ENCODE measurements at places on chromosomes 2 and 18.
A peak's percentile ranks its signal among the peaks of the same experiment; 100 is the strongest.

DNA sequence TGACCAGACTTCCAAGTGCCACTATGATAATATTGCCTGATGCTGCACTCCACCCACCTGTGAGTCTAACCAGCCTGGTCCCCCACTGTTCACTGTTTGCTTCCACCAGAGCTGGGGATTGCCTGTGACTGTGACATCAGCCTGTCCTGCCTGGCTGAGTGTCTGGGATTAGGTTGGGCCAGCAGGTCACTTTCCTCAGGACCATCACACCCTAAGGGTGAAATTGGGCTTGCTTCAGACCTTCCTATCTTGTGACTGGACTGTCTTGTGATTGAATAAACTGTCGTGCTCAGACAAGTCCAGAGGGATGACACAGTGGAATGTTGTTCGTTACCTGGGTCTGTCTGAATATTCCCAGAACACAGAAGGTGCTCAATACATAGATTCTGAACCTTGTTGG lies 87.4 kb upstream of the HK2 start:
- no peaks in the 10 kb centered on the region for H3K36me3 ChIP-seq
- H3K4me3 ChIP-seq = no peak overlapping the region
- H3K4me1 ChIP-seq = no peaks in the 10 kb centered on the region
- no peaks in the 10 kb centered on the region for H3K27me3 ChIP-seq

GRCh38 chr2:112721819-112722522 lies 1.2 kb downstream of the NT5DC4 start:
- H3K4me3 ChIP-seq = no peak overlapping the region
- H3K27me3 ChIP-seq = no peaks in the 10 kb centered on the region
- H3K36me3 ChIP-seq = no peaks in the 10 kb centered on the region
- no peak overlapping the region for H3K27ac ChIP-seq

DNA sequence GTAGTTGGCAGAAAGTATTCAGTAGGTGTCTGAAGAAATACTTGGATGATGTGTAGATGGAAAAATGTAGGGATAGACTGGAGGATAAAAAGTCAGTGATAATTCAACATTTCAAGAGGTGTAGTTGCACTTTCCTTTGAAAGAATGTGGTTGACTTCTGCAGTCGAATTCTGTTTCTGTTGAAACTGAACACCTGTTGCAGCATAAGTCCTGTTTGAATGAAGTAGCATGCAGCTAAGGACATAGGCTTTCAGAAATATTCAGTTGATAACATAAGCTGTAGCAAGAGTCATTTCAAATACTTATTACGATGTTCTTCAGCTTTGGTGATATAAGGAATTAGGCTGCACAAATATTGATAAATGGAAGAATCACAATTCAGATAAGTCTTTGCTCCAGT lies 337.9 kb upstream of the LRRTM1 start:
- no peaks in the 10 kb centered on the region for H3K36me3 ChIP-seq
- H3K27me3 ChIP-seq = no peaks in the 10 kb centered on the region
- H3K27ac ChIP-seq = no peak overlapping the region
- DNase-seq = no peak

- DNase-seq = peak; percentile 61
- no peaks in the 10 kb centered on the region for H3K4me1 ChIP-seq
- no peaks in the 10 kb centered on the region for H3K27me3 ChIP-seq
- H3K4me3 ChIP-seq = no peak overlapping the region
- H3K27ac ChIP-seq = no peak overlapping the region
Measured at GRCh38 chr18:76398896-76399612, 96.0 kb downstream of the ZNF516 start.

DNA sequence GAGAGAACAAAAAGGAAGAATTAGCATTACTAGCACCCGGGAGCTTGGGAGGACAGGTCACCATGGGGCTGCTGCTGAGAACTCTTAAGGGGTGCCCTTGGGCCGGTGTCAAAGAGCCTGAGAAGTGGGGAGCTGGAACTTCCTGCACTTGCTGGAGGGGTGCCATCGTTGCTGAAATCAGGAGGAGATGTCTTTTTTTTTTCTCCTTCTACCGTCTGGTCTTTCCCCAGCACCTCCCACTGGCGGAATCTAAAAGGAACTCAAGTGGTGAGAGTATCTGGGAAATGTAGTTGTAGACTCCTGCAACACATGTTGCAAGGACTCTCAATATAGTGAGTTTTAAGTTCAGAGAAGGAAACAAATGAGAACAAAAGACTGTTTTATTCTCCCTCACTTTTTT lies 6.1 kb upstream of the AMMECR1L start:
- H3K4me1 ChIP-seq = peaks cover 4% of the 10 kb centered on the region
- DNase-seq = peak; percentile 30
- H3K36me3 ChIP-seq = no peaks in the 10 kb centered on the region
- no peak overlapping the region for H3K27ac ChIP-seq
- H3K4me3 ChIP-seq = no peak overlapping the region

DNA sequence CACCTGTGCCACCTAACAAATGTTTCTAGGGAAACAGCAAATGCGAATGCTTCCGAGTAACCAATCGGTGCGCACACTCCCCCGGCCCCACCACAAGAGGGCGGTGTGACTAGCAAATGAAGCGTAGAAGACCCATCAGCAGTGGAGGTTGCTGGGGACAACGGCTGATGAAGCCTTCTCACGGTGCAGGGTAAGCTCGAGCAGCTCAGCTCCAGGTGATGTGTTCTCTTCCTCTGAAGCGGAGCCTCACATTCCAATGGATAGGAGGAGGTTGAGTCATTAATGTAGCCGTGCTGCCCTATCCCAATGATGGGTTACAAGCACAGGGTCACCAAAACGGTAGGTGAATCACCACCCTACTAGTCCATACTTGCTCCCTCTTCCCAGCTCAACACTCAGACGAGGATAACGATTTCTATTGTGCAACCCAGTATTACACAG lies 127.6 kb upstream of the TWIST2 start:
- DNase-seq = peak; percentile 85
- H3K4me3 ChIP-seq = no peak overlapping the region
- H3K36me3 ChIP-seq = no peaks in the 10 kb centered on the region
- H3K27ac ChIP-seq = no peak overlapping the region
- no peaks in the 10 kb centered on the region for H3K4me1 ChIP-seq

- H3K27ac ChIP-seq = no peak overlapping the region
- peaks cover 32% of the 10 kb centered on the region for H3K4me1 ChIP-seq
- no peaks in the 10 kb centered on the region for H3K36me3 ChIP-seq
- DNase-seq = peak; percentile 72
- H3K4me3 ChIP-seq = no peak overlapping the region
- no peaks in the 10 kb centered on the region for H3K27me3 ChIP-seq
Measured at GRCh38 chr18:49694402-49694801, 118.9 kb downstream of the ACAA2 start.

GRCh38 chr2:6971502-6971901 lies 54.3 kb downstream of the RNF144A start:
- H3K4me1 ChIP-seq = no peaks in the 10 kb centered on the region
- no peaks in the 10 kb centered on the region for H3K36me3 ChIP-seq
- no peaks in the 10 kb centered on the region for H3K27me3 ChIP-seq
- no peak overlapping the region for H3K27ac ChIP-seq
- no peak overlapping the region for H3K4me3 ChIP-seq

DNA sequence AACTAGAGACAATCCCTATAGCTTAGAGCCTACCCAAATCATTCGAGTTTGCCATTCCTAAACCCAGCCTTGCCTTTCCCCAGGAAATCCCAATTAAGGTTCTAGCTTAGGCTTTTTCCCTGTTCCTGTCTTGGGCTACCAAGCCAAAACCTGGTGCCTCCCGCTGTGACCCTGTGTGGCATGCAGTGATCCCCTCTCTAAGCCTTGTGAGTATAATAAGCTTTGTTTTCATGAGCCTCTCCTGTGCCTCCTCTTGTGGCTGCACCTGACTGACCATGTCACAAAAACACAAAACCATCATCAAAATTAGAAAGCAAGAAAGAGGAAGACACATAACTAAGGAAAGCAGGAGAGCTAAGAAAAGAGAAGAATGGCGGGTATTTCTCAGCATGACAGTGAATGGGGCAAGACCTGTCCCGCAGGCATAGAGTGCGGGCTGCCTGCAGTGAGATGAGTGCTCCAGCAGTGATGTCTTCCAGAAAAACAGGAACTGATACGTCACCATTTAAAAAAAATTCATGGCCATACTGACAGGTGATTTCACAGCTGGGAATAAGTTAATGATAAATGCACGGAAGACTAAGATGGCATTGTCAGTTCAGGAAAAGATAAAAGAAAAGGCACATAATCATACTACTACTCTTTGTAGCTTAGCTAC lies 9.2 kb upstream of the PAIP2B start:
- no peak overlapping the region for H3K4me3 ChIP-seq
- no peaks in the 10 kb centered on the region for H3K36me3 ChIP-seq
- DNase-seq = peak; percentile 30
- H3K4me1 ChIP-seq = no peaks in the 10 kb centered on the region

GRCh38 chr2:28169492-28169891 lies 223.2 kb upstream of the FOSL2 start:
- no peaks in the 10 kb centered on the region for H3K27me3 ChIP-seq
- no peaks in the 10 kb centered on the region for H3K36me3 ChIP-seq
- DNase-seq = no peak
- peaks cover 2% of the 10 kb centered on the region for H3K4me1 ChIP-seq
- H3K27ac ChIP-seq = no peak overlapping the region

GRCh38 chr2:181036445-181036844 lies 56.0 kb downstream of the UBE2E3 start:
- DNase-seq = no peak
- no peaks in the 10 kb centered on the region for H3K4me1 ChIP-seq
- H3K27me3 ChIP-seq = no peaks in the 10 kb centered on the region
- H3K27ac ChIP-seq = no peak overlapping the region
- no peaks in the 10 kb centered on the region for H3K36me3 ChIP-seq

DNA sequence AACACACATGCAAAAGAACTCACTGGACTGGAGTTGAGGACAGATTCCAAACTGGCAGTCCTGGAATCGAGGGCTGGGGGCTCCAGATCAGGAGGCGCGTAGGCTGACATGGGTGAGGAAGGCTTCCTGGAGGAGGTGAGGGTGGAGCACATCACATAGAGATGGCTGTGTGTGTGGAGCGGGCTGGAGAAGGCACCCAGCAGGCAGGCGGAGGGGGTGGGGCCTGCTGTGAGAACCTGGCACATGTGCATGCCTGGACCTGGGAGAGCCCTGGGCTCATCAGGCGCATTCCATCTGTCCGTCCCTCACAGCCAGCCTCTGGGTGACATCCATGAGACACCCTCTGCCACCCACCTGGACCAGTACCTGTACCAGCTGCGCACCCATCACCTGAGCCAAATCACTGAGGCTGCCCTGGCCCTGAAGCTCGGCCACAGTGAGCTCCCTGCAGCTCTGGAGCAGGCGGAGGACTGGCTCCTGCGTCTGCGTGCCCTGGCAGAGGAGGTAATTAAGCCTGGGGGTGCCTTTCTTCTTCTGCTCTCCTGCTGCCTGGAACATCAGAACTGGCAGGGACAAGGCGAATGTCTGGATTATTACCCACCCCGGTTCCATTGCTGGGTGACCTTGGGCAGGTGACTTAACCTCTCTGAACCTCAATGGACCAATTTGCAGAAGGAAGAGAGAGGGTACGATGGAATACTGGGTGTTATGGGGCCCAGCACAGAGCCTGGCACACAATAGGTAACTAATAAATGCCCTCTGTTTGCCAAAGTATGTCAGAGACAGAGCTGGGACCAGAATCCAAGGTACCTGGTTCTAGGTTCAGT lies 108.3 kb downstream of the DYSF start:
- no peak for DNase-seq
- H3K27ac ChIP-seq = no peak overlapping the region
- no peaks in the 10 kb centered on the region for H3K36me3 ChIP-seq
- no peaks in the 10 kb centered on the region for H3K27me3 ChIP-seq
- peaks cover 3% of the 10 kb centered on the region for H3K4me1 ChIP-seq

DNA sequence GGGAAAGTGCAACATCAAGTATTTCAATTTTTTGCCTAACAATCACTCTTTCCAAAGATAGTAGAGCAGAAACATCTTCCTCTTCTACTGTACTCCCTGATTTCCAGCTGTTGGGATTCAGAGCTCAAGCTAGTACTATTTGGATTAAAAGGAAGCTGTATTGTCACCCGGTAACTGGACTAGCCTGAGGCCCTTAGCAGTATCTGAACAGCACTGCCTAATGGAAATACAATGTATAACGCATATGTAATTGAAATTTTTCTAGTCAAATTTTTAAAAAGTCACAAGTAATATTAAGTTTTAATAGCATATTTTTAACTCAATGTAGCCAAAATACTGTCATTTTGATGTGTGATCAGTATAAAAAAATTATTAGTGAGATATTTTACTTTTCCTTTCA lies 86.2 kb downstream of the COX7A2L start:
- H3K27me3 ChIP-seq = no peaks in the 10 kb centered on the region
- no peaks in the 10 kb centered on the region for H3K4me1 ChIP-seq
- no peak overlapping the region for H3K27ac ChIP-seq
- DNase-seq = no peak

DNA sequence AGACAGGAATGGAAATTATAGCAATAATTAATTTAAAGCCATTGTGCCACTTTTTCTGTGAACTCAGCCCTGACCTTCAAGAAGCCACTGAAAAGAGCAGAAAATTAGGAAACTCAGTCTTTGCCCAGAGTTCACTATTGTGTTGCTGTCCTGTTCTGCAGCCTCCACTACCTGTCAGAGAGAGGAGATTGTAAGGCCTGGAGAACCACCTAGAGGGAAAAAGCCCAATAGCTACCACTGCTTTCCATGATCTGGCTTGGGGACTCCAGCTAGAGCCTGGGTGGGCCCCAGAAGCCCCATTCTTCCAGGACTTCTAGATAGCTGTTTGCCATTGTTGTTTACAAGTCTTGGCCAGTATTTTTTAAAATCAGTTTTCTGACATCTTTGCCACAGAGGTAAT lies 176.1 kb upstream of the KLF7 start:
- H3K27me3 ChIP-seq = no peaks in the 10 kb centered on the region
- H3K27ac ChIP-seq = no peak overlapping the region
- peak; percentile 82 for DNase-seq
- H3K36me3 ChIP-seq = no peaks in the 10 kb centered on the region

GRCh38 chr2:40454321-40454720 lies 2.4 kb upstream of the SLC8A1 start:
- no peak overlapping the region for H3K4me3 ChIP-seq
- H3K36me3 ChIP-seq = no peaks in the 10 kb centered on the region
- no peaks in the 10 kb centered on the region for H3K4me1 ChIP-seq

All from mesendoderm (in vitro differentiated cells).